Activated CD8-positive, alpha-beta memory T cell treated with anti-CD3 and anti-CD28 coated beads, Interleukin-2, amount 50 U/mL, for 4 hours (primary cell): ENCODE measurements at places on chromosomes 3 and 15.

- DNase-seq = no peak
These were observed 26.6 kb upstream of the GBE1 start for GRCh38 chr3:81788044-81788443.

DNA sequence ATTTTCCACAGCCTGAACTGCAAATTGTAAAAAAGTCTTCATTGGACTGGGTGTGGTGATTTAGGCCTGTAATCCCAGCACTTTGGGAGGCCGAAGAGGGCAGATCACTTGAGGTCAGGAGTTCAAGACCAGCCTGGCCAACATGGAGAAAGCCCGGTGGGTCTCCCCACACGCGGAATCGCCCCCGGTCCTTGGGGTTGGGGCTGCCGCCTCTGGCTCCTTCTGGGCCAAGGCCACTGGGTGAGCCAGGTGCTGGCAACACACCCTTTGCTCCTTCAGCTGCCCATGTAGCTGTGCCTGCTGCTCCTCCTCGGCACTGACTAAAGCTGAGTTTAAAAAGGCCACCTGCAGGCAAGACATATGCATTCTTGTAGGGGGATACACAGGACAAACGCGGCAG, 9.4 kb upstream of the VPS33B start:
- DNase-seq = no peak

GRCh38 chr3:13570391-13571194, 21.7 kb downstream of the FBLN2 start:
- no peak for DNase-seq

- no peak for DNase-seq
These were observed 4.1 kb upstream of the EPHB3 start for GRCh38 chr3:184557348-184557950.

DNA sequence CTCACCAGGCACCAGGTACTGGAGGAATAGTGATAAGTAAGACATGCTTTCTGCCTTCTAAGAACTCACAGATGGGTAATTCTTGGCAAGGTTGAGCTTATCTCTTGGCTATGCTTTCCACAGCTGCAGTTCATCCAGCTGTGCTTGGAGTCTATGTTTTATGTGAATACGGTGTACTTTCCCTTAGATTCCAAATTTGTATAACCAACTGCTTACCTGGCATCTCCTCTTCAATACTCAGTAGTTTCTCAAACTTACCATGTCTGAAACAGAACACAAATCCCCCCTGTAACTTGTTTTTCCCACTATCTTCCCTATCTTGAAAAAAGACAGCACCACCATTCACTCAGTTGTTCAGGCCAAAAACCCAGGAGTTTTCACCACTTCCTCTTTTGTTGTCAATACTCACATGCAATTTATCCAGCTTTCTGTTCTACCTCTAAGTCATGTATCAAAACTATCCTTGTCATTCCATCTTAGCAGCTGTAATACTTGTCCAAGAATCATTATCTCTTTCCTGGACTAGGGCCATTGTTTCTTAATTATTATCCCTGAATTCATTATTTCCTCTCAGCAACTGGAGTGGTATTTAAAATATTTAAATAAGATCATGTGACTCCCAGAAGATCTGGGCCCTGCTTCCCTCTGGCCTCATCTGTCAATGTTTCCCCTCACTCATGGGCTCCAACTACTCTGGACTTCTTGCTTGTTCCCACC, 32.6 kb downstream of the COL6A5 start:
- DNase-seq = no peak
